ENCODE measurements at places on chromosomes 4 and X.

- no peak for DNase-seq
Observed at GRCh38 chr4:20916106-20916505, 215.8 kb downstream of the PACRGL start.

DNA sequence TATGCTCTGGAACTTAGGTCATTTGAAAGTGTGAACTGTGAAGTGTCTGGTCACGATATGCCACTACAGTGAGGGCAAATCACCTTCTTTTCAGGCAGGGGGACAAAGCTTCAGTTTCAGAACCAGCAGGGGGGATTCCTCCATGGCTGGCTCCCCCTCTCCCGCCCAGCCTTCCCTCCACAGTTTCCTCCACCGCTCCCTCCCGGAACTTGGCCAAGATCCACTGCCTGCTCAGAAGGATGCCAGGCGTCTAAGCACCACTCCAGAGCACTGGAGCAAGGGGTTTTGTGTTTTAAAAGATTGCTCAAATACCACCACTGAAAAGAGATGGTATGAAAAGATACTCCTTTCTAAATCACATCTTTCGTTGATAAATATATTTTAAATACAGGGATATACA, 126.9 kb downstream of the ELOVL6 start:
- no peak for DNase-seq

DNA sequence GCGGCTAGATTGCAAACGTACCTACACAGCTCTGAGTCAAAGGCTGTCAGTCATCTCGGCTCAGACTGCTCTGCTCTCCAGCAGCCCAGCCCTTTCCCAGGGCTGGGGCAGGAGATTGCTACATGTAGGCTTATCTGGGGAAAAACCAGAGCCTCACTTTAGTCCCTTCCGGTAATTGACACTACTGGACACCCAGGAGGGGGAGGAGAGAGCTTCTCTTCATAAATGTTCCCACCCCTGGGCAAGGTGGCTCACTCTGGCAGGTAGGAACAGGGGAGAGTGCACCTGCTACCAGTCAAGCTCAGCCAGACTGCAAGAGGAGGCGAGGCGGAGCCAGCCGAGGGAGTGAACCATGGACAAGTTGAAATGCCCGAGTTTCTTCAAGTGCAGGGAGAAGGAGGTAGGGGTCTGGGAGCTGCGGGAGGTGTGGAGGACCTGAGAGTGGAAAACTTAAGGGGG, at the start of gene SLC6A14:
TSS of gene SLC6A14 (plus strand) at position 249 of the 459 bp plus-strand sequence. CDS start at position 353, 104 bp downstream.
- no peak for DNase-seq

DNA sequence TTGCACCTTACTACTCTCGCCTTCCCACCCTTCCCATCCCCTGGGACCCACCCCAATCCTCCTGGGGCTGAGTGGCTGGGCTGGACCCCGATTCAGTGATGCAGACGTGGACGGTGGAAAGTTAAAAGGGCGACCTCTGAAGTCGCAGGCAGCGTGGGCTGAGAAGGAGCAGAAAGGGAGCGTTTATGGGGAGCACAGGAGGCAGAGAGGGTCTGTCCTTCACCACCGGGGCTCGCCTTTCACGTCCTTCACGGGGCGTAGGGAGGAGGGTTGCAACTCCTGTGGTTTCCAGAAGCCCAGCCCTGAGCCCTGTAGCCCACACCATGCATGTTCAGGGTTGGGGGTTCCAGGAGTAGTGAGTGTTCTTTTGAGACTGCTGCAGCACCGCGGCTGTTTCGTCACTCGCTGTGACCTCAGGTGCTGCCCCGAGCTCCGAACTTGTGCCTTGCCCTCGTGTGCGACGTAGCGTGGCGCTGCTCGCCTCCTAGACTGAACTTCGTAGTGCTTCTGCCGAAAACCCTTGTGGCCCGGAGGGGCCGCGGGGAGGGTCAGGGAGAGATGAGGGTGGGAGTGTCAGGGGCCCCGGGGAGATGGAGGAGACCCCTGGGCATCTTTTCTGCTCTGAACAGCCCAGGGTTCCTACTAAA, 1.6 kb downstream of the NHS start:
- DNase-seq: no peak

- no peak for DNase-seq
Observed at GRCh38 chrX:769796-770195, 139.2 kb downstream of the SHOX start.

DNA sequence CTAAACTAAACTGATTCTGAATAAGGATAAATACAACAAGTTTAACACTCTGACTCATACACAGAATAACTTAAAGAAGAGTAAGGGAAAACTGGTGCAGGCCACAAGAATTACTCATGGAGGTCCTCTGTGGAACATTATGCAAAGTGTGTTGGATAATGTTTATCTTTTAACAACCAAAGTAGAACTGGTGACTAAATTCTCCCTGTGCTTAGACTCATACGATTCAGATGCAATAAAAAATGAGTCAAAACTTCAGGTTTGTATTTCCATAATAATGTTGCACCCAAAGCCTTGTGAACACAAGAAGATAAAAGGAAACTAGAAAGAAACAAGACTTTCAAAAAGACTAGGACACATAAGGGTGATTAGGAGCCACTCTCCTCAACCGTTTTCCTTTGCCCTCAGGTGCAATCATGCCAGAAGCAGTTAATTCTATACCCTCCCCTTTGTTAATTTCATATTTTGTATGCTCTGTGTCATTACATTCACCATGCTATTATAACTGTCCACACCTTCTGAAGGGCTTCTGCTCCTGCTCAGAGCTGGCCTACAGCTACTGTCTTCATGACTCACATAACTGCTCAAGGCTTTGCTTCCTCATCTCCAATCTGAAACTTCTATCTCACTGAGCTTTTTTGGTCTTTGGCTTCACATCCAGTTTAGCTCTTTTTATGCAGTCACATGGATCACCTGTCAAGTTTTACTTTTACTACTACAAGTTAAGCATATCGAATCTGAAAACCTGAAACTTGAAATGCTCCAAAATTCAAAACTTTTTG, 60.2 kb downstream of the KCNIP4 start:
- DNase-seq: no peak

DNA sequence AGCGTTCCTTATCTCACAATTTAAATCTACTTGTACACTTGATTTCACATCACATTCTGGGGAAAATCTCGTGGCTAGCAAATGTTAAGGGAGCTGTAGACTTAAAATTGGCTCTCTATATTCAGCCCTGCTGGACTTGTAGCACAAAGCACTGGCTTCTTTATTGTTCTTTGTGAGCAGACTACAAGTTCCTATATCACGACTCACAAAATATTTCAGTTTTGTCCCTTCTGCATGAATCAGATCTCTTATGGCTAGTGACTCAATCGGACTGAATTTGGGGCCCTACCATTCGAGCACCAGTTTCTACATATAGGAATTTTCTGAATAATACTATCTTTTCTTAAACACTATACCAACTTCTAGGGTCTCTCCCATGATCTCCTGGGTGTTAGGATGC, 390.1 kb downstream of the ADAM29 start:
- no peak for DNase-seq

- no peak for DNase-seq
Observed at GRCh38 chr4:12595986-12596385, 888.2 kb downstream of the RAB28 start.

DNA sequence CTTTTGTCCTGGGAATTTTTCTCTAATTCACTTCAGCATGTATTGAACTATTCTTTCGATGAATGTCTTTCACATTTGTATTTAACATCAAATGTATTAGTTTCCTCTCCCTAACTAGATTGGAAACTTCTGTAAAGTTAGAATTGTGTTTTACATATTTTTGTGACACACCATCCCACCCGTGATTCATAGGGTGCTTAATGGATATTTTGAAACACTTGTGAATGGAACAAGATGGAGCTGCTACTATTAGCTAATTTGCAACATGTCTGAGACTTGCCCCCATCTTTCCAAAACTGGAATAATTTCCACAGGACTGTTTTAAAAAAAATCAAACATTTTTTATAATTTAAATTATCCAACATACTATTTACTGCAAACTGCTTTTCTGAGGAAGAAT, 30.2 kb upstream of the GNPDA2 start:
- no peak for DNase-seq

- DNase-seq: no peak
Observed at GRCh38 chr4:147776716-147777115, 44.8 kb downstream of the ARHGAP10 start.

DNA sequence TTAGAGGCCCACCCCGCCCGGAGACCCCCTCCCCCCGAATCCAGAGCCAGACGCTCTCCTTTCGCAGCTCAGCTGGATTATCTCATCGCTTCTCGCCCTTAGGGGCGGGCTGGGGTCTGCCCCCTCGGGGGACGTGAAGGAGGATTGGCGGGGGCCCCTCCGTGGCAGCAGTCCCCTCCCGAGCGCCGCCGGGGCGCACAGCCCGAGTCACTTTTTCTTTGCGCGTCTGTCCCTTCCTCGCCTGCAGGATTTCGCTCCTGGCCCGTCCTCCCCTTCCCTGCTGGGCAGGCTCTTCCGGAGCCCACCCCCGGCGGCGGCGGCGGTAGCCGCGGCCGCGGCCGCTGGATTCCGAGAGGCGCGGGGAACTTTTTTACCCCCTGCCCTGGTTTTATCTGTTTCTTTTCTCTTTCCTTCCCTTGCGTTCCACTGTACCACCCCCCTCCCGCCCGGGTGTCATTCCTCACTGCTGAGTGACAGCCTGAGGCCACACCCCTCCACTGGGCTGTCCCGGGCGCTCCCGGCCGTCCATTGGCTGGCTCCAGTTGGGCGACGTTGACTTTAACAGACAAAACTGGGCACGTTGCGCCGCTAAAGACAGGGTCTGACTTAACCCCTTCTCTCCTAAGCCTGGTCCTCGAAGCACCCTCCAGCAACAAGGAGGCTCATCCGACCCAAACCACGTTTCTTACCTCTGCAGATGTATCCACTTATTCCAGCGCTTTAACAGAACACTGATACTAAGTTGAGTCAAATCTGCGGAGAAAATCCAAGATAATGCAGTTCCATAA, 492 bp upstream of the NKX3-2 start:
- peak; percentile 91 for DNase-seq

GRCh38 chr4:123747016-123747415, 350.4 kb downstream of the SPRY1 start:
- peak; percentile 82 for DNase-seq

DNA sequence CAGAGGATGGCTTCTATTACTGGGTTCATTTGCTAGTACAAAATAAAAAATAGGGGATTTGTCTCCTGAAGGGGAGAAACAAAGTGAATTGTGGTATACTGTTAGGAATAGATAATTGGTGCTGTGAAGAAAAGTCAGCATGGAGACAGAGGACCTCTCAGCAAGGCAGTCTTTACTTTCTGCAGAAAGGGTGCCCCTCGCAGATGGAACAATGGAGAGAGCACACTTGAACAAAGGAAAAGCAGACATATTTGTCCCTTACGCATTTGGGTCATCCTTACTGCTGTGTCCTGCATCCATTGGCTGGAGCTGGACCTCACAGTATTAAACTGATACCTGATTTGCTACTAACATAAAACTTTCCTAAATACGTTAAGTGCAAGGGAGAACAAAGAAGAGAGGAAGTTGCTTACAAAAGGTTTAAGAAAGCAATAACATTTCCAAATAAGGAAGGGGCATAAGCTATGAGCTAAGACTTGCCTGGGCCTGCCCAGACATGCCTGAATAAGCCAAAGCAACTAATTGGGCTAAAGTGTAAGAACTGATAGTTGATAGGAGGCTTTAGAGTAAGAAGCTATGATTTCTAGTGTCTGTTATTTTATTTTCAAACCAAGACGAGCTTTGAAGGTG, 83.8 kb downstream of the CCKAR start:
- DNase-seq: peak; percentile 38

- DNase-seq: peak; percentile 1
Observed at GRCh38 chr4:161564230-161564834, 599.5 kb downstream of the FSTL5 start.

- no peak for DNase-seq
Observed at GRCh38 chr4:113699772-113700171, 61.8 kb downstream of the CAMK2D start.

DNA sequence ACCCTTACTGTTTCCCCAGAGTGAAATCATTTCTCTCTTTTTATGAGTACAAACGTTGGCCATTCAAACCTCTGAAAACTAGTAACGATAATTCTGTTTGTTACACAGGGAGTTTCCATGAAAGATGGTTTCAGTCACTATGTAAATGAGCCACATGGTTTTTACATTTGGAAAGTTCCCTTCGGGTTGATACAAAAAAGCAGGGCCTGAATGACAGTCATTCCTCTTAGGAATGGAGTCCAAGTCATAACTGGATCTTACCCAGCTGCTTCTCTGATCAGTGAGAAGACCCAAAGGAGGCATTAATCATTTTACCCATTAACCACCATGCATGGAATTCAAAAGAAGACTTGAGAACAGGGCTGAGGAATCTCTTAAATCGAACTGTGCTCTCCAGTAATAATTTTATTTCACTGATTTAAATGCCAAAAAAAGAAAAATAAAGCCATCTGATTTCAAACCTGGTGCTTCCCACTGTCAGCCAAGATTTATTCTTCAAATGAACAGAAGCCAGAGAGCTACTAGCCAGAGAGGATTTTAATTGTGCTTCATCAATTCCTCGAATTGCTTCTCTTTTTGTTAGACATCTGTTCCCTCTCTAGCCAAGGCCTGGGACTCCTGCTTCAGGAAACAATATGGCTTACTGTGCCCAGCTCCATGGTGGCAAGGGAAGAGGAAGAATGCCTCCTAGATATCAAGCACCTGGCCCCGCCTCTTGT, 3.2 kb downstream of the SOWAHB start:
- DNase-seq: no peak

- peak; percentile 20 for DNase-seq
Observed at GRCh38 chr4:153466949-153467896, 1.1 kb downstream of the TMEM131L start.

GRCh38 chrX:15350329-15350996, 15.1 kb upstream of the PIGA start:
- no peak for DNase-seq

DNA sequence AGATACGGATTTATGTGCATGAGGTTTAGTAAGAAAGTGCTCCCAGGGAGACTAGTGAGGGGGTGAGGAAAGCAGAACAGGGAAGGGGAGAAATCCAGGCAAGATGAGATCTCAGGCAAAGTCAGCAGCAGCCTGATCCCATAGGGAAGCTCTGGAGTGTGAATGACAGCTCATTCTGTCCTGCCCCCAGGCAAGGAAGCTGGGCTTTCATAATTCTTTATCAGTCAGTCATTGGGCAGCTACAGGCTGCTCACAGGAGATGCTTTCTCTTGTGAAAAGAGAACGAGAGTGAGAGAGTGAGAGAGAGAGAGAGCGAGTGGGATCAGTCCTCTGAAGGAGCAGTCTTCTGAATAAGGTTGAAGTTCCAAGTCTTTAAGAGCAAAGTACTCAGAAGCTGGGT, 48.1 kb downstream of the SRPX start:
- no peak for DNase-seq

DNA sequence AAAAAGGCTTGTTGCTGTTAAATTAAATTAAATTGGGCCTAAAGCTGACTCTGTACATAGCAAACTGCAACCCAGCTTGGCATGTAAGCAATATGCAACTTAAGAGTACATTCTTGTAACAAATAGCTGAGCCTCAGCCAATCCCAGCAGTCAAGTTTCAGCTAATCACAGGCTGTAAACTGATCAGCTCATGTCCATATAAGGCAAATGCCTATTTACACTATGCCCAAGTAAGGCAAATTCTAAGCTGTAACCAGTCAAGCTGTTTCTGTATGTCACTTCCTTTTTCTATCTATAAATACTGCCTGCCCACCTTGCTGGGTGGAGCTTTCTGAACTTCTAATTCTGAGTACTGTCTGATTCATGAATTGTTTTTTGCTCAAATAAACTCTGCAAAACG, 429.1 kb upstream of the FTHL17 start:
- no peak for DNase-seq

GRCh38 chr4:78809928-78810835, 34.0 kb downstream of the BMP2K start:
- no peak for DNase-seq
